ENCODE measurements at places on chromosomes 5 and 9.

GRCh38 chr9:84736081-84736480 is 66.6 kb downstream of the NTRK2 start:
- DNase-seq: no peak

- DNase-seq: no peak
Measured at GRCh38 chr5:170416526-170416925, 27.4 kb upstream of the KCNMB1 start.

- DNase-seq: no peak
Measured at GRCh38 chr5:1002836-1003235, 5.8 kb upstream of the NKD2 start.

GRCh38 chr5:113255579-113256386 is 179.0 kb downstream of the TSSK1B start:
- DNase-seq: no peak

GRCh38 chr5:115857626-115858349 is 16.1 kb downstream of the AP3S1 start:
- no peak for DNase-seq

- DNase-seq: no peak
Measured at GRCh38 chr5:78568212-78568611, 80.4 kb downstream of the LHFPL2 start.

DNA sequence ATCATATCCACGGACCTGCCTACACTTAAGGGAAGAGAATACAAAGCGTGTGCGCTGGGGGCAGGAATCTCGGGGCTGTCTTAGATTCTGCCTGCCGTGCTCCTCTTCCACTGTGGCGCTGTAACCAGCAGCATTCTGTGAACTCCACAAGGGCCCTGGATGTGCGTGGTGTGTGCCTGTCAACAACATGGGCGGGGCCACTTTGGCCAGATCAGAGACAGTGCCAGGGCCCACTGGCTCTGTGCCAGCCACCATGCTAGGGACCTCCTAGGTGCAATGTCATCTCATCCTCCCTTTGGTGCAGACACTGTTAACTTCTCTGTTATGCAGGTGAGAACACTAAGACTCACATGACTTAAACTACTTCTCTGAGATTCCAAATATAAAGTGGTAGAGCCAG is 113.7 kb downstream of the COL23A1 start:
- no peak for DNase-seq

DNA sequence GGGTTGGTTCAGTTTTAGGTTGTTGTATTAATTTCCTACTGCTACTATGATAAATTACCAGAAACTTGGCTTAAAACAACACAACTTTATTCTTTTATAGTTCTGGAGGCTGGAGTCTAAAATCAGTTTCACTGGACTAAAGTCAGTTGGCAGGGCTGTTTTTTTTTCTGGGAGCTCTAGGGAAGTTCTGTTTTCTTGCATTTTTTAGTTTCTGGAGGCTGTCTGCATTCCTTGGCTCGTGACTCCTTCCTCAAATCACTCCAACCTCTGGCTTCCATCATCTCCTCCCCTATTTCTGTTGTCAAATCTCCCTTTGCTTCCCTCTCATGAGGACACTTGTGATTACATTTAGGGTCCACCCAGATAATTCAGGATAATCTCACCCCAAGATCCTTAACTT is 51.3 kb upstream of the SUB1 start:
- no peak for DNase-seq

- no peak for DNase-seq
Measured at GRCh38 chr5:165477546-165477945, 1972.1 kb downstream of the MAT2B start.

GRCh38 chr5:110008131-110008530 is 318.4 kb downstream of the MAN2A1 start:
- DNase-seq: no peak

DNA sequence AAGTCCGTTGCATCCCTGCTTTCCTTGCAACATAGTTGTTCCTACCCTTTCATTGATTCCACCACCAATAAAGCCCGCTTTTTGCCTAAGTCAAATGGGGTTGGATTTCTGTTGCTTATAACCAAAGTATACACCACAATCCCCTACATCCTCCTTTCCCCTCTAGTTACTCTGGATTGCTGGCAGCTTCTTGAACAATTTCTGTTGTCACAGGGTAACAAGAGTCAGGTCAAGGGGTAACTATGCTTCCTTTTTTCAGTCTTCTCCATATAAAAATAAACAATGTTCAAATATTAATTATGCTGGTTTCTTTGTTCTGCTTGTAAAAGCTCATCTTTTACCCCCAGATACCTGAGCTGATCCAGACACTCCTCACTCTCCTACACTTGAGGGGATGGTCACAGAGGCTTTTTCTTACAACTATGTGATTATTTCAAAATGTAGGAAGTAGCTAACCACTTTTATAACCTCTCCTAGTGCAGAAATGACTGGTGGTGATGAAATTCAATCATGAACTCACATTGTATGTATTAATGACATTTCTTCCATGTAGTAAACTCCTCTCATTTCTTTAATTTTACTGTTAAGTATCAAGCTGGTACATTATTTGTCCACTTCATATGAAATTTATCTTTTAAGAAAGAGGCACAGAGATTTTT is 136.5 kb downstream of the SNX18 start:
- DNase-seq: no peak

DNA sequence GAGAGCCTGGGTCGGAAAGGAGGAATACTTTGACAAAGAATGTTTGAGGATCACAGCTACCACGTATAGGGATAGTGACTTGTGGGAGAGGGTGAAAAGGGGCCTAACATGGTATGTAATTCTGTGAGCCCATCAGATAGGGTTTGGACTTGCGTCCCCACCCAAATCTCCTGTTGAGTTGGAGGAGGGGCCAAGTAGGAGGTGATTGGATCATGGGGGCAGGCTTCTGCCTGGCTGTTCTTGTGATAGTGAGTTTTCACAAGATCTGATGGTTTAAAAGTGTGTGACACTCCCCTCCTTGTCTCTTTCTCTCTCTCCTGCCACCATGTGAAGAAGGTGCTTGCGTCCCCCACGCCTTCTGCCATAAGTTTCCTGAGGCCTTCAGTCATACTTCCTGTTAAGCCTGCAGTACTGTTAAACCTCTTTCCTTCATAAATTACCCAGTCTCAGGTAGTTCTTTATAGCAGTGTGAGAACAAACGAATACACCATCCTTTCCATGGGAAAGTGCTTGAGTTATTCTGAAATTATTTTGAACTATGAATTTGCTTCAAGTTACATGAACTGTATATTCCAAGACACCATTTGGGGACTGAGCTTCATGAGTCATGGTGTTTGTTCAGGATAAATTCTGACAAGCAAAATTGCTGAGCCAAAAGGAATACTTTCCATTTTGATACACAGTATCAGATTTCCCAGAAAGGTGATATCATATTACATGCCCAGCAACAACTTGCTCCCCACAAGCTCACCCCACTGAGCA is 68.8 kb upstream of the SSBP2 start:
- DNase-seq: no peak

All from large intestine (tissue), 12 donors.